ENCODE measurements at places on chromosomes 4 and X.

DNA sequence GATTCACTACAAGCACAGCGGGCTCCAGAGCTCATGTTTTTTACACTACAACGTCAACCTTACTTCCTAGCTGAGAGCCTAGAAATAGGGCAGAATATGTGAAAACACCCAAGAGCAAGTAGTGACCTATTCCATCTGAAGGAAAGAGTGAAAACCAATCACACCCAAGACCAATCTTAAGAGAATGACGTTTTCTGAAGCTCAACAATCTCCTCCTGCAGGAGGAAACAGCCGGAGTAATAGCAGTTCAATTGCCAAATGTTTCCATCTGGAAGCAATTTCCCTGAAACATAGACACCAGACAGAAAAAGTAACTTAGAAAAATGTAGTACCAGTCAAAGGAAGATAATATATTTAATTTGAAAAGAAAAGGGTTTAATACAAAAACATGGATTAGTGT, 142.4 kb downstream of the ANXA5 start:
- no peak for DNase-seq

- no peak for DNase-seq
Measured at GRCh38 chrX:66717926-66718325, 79.0 kb upstream of the EDA2R start.

- DNase-seq, result no peak
Measured at GRCh38 chrX:136318156-136318555, 17.4 kb downstream of the ADGRG4 start.

GRCh38 chr4:3700736-3701135, 65.4 kb upstream of the ADRA2C start:
- DNase-seq, result no peak

GRCh38 chr4:82225030-82225429, 148.8 kb downstream of the HNRNPD start:
- DNase-seq, result no peak

GRCh38 chr4:141246243-141246642, 25.5 kb downstream of the ZNF330 start:
- no peak for DNase-seq

- DNase-seq, result no peak
Measured at GRCh38 chrX:10709276-10709675, 88.9 kb upstream of the MID1 start.

- no peak for DNase-seq
Measured at GRCh38 chr4:20645236-20645635, 55.0 kb upstream of the PACRGL start.

DNA sequence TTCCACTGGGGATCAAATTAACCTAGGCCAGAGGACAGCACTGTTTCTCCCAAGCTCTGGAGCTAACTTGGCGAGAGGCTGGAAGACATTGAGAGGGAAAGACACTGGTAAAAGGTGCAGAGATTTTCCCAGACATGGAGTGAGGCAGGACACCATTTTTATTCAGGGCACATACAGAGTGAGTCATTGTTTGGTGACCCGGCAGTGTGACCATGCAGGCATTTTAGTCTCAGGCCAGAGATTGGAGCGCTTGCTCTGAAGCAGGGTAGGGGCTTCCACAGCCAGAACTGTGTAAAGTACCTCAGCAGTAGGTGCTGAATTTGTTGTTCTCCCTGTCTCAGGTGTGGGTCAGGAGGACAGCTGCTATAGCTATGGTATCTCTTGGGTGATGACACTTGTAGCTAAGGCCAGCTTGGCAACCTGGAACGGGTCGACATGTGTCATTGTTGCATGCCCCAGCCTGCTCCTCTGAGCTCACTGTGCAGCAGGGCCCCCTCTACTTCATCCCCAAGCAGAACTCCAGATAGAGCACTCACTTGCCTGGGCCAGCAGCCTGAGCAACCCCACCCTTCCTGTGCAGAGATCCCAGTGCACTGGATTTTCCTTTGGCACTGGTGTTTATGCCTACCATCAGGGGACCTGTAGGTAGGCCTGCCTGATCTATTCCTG, 79.8 kb upstream of the ATP8A1 start:
- no peak for DNase-seq

GRCh38 chrX:108001218-108001814, 19.1 kb upstream of the TEX13B start:
- DNase-seq, result no peak

- DNase-seq, result no peak
Measured at GRCh38 chr4:122814426-122814825, 12.2 kb upstream of the FGF2 start.

DNA sequence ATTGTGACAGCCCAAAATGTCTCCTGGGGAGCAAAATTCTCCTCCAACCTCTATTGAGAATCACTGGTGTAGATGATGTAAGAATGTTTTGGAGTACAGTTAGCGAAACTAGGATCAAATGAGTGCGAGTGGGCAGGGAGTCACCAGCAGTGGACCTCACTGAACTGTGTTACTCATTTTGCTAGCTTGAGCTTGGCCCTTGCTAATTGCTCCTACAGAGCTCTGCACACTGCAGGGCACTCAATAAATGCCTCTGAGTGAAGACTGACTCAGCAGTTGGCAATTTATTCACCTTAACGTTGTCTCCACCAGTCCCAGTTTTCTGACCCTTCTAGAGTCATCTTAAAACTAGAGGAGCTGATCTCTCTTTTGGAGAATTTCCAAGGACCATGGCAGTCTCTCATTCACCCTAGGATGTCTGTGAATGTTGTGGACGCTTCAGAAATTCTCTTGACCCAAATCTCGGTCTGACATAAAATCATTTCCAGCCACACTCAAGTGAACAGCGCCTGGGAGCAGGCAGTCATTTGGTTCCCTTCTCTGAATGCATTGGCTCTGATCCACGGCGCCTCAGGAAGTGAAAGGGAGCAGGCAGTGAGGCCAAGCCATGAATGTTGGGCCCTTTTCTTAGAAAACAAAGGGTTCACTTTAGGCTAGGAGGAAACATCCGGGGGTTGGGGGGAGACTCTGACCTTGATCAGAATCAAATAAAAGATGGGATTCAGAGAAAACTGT, 148.1 kb downstream of the NWD2 start:
- peak; percentile 81 for DNase-seq

- DNase-seq, result no peak
Measured at GRCh38 chr4:177367336-177367735, 57.7 kb downstream of the NEIL3 start.
